Upper lobe of right lung (tissue), 1 donor: ENCODE measurements at places on chromosomes 5 and 9. TPM values are rescaled to one million over a fixed set of nuclear protein-coding genes. Genes with fewer than 3 reads are reported as not detected.

EGFLAM gene
- 2.1 TPM for total RNA-seq

DNA sequence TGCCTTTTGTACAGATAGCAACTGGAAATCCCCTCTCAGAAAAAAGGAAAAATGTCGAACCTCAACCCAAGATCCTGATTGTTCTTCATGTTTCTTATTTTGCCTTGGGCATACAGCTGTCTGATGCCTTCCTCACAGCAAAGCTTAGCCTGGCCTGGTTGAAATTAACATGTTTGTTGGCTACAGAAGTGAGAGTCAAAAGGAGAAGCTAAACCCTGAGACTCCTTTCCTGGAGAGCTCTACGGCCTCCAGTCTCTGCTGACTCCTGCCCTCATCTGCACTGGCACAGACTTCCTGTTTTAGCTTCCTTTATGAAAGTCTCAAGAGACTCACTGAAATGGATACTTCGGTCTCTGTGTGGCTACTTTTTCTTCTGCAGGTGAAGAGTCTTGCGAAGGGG, 186.7 kb downstream of the PARP8 start:
- no peak for DNase-seq

TMEM174 gene
- not detected for total RNA-seq

DNA sequence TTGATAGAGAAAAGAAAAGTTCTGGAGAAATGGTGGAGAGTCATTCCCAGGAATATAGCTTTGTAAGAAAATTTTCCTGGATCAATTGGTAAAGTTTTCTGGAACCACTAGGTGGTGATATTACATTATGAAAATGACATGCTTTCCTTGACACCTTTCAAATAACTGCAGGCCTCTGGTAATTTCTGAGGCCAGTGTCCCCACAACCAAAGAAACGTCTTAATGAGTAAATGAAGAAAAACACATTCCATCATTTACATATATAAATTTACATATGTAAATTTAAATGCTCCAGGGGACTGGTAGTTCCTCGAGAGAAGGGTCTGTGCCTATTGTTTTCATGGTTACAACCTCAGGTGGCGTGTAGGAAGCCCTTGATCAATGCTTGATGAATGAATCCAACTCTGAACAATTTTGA, 17.2 kb upstream of the RGS3 start:
- DNase-seq: no peak

CMBL gene
- total RNA-seq: 21.8 TPM

DNA sequence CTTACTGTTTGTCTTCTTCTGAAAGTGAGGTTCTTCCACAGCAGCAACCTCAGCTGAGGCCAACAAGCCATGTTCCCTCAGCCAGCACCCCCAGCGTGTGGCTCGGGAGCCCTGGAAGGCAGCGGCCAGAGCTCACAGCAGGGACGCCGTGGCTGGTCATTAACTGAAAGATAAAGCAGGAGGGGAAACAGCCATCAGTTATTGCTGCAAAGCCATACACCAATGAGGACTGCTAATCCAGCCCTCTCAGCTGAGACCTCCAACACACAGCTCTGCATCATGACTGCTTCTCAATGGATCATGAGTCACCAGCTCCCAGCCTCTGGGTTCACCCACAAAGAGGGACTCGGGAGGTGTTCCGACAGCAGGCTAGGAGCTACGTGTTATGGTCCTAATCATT, 24.3 kb downstream of the ABCA1 start:
- no peak for DNase-seq

GRCh38 chr5:115842089-115842935, 577 bp downstream of the AP3S1 start:
- no peak for DNase-seq

TYRP1 gene
- 7.1 TPM for total RNA-seq
